ENCODE measurements at places on chromosomes 3 and 15. TPM values are rescaled to one million over a fixed set of nuclear protein-coding genes. Genes with fewer than 3 reads are reported as not detected.

GRCh38 chr3:140399871-140400270, 278.0 kb upstream of the TRIM42 start:
- DNase-seq = no peak
- H3K27ac ChIP-seq = no peak overlapping the region
- H3K36me3 ChIP-seq = no peaks in the 10 kb centered on the region
- H3K4me1 ChIP-seq = no peaks in the 10 kb centered on the region
- H3K4me3 ChIP-seq = no peak overlapping the region

DNA sequence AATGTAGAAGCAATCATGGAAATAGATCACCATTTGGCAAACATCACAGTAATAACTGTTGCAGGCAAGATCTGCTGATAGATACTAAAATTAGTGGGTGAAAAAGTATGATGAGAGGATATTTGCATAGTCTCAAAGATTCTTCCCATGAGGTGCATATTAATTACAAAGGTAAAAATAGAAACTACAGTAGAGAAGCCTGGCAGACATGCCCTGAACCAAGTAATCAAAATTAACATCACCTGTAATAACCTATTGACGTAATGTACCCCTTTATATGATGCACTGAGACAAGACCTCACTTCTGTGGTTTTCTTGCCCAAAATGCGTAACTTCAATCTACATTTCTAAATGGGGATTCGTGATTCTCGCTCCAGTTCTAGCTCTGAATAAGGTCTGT, 14.4 kb downstream of the POMGNT2 start:
- H3K36me3 ChIP-seq = no peaks in the 10 kb centered on the region
- H3K27me3 ChIP-seq = no peaks in the 10 kb centered on the region
- H3K27ac ChIP-seq = no peak overlapping the region
- H3K4me1 ChIP-seq = no peaks in the 10 kb centered on the region
- H3K4me3 ChIP-seq = no peak overlapping the region

GRCh38 chr3:189071446-189071845, 100.3 kb upstream of the TPRG1 start:
- H3K4me3 ChIP-seq = no peak overlapping the region
- H3K27ac ChIP-seq = no peak overlapping the region
- H3K27me3 ChIP-seq = no peaks in the 10 kb centered on the region
- H3K4me1 ChIP-seq = peaks cover 3% of the 10 kb centered on the region
- DNase-seq = peak; percentile 60

GAP43 gene
- not detected for polyA plus RNA-seq
